ENCODE measurements at places on chromosomes 4 and X. TPM values are rescaled to one million over a fixed set of nuclear protein-coding genes. Genes with fewer than 3 reads are reported as not detected.

TMPRSS11F gene
- total RNA-seq: not detected

HSFX3 gene
- total RNA-seq: not detected

GAGE12J gene
- not detected for total RNA-seq

UGT2A3 gene
- total RNA-seq: 170 TPM

MAGEB17 gene
- total RNA-seq: not detected

MAGEC2 gene
- total RNA-seq: not detected

ARHGAP6 gene
- total RNA-seq: 12.0 TPM

CHRNA9 gene
- not detected for total RNA-seq

ADH1C gene
- total RNA-seq: 41.6 TPM

GRCh38 chrX:15601932-15602331, 1.2 kb upstream of the ACE2 start:
- DNase-seq: no peak

- no peak for DNase-seq
Observed at GRCh38 chrX:139831017-139831416, 101.8 kb downstream of the ATP11C start.

- no peak for DNase-seq
Observed at GRCh38 chr4:183635741-183636140, 23.2 kb downstream of the RWDD4 start.

DNA sequence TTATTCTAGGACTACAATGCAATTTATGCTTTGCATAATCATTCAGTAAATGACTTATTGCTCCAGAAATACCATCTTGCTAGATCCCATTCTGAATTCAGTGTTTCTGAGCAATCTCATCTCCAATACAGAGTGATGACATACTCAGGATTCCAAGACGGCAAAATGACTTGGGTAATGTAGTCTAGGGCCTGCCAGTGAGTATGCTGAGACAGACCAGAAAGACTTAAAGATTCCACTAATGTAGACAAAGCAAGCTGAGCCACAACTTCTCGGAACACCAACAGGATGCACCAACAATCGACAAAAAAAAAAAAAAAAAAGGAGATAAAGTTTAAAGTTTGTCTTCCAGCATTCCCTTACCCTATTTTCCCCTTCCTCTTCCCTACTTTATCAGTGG, 919 bp upstream of the SEC24B start:
- no peak for DNase-seq

GRCh38 chrX:3820167-3820566, 106.7 kb upstream of the PRKX start:
- DNase-seq: no peak

DNA sequence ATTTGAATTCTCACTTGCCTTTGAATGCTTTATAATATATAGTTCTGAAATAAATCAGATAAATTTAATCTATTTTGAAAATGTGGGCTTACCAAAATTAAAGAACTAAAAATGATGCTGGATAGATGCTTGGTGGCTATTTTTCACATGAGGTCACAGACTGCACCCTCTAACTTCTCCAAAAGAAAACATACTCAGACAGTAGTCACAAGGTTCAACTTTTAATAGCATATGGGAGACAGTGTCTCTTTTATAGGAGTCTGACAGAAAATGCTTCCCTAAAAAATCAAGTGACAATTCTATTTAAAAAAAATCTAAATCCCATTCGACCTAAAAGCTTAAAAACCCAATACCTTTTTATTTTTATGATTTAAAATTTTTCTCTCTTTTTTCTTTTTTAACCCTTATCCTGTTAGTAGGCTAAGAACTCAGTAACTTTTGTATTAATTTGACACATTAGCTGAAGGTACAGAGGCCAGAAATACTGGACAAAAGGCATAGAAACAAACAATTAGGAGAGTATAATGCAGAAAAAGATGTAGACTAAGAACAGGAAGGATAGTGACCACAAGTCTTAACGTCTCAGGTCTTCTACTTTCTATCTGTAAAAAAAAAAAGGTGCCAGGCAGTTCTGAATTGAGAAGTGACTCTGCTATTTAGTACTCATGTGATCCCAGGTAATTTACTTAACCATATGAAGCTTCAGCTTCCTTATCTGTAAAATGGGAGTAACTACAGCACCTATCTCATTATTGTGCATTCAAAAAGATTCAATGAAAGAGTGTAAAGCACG, 7.6 kb downstream of the TIGD4 start:
- no peak for DNase-seq

DNA sequence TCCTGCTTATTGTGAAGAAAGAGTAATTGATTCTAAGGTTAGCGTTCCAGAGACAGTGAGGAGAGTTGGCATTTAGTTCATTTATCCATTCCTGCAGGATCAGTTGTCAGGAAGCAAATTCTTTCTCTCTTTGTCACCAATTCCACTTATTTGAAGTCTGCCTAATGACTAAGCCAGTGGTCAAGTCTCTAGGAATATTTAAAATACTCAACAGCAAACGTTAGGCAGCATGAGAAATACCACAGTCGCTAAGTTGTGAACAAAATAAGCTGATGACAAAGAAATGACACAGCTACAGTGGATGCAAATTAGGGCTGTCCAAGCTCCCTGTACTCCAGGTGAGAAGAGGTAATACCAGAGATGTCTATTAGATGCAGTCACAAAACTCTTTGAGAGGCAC, 6.6 kb upstream of the MAGEB17 start:
- DNase-seq: no peak

DNA sequence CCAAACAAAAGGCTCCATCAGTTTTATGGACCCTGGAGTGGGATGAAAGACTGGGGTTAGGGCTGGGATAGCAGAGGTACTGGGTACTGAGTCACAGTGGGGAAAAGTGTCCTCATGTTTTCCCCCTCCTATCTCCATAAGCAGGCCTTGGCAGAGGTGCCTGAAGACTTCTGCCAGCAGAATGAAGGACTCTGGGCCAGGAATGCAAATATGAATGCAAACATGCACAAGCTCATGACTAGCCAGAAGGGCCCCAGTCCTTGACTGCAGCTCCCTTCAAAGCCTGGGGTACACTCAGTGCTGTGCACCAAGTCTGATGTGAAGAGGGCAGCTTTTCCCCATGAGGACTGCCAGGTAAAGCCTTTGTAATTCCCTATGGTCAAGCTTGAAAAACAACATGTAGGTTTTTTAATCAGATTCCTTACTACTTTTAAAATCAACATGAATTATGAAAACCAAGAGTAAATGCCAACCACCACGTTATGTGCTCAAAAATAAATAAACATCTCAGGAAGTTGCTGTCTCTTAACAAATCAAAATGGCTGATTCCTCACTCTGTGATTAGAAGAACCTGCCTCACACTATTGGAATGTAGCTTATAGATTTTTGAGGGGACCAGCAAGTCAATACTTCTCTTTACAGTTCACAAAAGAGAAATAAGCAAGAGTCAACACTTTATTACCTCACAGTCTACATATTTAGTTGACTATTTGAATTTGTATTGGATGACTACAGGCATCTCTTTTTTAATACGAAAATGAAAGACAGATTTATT, 1512.0 kb downstream of the ARAP2 start:
- no peak for DNase-seq

DNA sequence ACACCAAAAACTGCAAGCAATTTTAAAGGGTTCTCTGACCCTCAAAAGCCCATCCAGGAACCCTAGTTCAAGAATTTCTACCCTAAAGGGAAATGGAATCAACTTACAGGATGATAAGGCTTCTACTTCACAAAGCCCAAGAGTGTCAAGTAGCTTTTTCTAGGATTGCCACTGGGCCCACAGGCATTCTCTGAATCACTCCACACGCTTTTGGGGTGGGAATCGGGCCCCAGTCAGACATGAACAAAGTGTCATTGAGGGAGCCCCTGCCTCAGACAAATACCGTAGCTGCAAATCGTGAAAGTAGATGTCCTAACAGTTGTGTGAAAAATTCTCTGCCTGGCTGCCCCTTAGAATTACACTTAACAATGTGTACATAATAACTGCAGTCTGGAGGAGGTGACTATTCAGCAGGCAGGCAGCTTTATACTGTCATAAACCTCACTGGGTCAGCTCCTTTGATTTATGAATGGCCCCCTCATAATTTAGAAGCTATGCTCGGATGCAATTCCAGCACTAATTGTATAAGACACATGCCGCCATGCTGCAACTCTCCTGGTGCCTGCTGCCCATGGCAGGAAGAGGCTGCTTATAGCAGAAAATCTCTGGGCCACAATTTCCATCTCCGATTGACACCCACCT, 36.7 kb downstream of the CHRDL1 start:
- DNase-seq: no peak

GRCh38 chr4:127498366-127498765, 134.4 kb upstream of the INTU start:
- DNase-seq: no peak

- no peak for DNase-seq
Observed at GRCh38 chr4:38195911-38196310, 235.7 kb downstream of the PTTG2 start.

GRCh38 chr4:94537921-94538628, 86.3 kb downstream of the PDLIM5 start:
- DNase-seq: no peak

- peak; percentile 38 for DNase-seq
Observed at GRCh38 chr4:93791570-93792195, 36.9 kb upstream of the ATOH1 start.

GRCh38 chr4:180207921-180208320, 2035.3 kb upstream of the TENM3 start:
- no peak for DNase-seq

DNA sequence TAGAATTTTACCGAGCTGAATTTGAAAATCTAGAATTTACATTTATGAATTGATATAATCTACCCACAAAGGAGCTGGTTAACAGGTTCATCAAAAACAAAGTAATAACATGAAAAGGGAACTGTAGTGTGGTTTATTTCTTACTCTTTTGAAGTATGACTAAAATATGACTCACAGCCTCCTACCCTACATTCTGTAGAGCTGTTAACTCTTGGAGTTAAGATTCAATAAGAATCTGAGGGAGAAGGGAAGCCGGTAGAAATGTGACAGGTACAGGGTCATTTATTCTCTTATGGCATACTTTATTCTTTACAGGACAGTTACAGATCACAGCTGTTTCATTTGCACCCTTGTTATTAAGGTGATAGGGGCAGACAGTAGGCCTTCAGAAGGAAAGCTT, 132.2 kb upstream of the FAM47B start:
- DNase-seq: no peak
